ENCODE measurements at places on chromosomes 3 and 15. TPM values are rescaled to one million over a fixed set of nuclear protein-coding genes. Genes with fewer than 3 reads are reported as not detected.

GP9 gene
- not detected for polyA plus RNA-seq

CD86 gene
- polyA plus RNA-seq: 2.8 TPM

TAMM41 gene
- polyA plus RNA-seq: 12.5 TPM

GRCh38 chr15:99477791-99478471, 87.9 kb upstream of the MEF2A start:
- no peak for DNase-seq

DNA sequence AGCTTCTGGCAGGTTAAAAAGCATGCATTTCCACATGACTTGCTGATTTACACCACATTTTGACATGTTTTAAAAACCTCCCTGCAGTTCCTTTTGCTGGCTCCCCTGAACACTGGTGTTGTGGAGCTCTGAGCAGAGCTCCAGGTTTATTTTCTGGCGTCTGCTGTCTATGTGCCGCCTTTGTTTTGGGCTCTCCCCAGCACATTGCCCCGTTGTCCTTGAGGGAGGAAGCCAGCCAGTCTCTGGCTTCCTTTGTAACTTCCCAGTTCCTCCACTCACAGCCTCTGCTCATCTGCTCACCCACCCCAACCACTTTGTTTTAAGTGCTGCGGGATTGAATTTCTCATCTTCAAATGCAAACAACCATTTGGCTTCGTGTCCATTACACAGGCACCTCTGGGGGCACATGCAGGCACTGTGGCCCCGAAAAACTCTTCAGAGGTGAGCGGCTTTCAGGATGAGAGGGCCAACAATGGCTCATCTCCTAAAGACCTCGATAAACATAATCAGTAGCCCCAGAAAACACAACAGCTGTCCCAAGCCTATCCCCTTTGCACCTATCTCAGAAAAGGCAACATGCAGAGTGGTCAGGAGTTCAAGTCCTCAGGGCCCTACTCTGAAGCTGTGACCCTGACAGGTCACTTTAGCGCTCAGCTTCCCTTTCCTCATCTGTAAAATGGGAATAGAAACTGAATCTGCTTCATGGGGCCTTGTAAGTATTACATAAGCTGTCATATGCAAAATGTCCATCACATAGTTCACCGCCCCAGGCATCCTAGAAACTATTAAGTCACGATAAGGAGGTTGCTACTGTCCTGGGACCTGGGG, 1.3 kb upstream of the MEF2A start:
- DNase-seq: peak; percentile 55

DNA sequence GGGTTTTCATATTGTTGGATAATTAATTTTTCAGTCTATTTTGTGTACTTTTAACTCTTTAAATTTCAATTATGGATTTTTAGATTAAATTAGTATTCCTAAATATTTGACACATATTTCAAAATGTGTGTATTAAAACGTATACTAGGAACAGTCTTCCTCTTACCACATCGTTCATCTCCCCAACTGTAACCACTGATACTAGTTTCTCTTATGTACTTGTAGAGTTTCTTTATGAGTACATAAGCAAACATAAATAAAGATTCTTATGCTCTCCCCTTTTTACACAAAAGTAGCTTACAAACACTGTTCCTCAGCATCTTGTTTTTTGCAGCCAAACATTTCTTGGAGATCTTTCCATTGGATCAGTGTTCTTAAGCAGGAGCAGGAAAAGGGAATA, 45.9 kb downstream of the CMSS1 start:
- no peak for DNase-seq

DNA sequence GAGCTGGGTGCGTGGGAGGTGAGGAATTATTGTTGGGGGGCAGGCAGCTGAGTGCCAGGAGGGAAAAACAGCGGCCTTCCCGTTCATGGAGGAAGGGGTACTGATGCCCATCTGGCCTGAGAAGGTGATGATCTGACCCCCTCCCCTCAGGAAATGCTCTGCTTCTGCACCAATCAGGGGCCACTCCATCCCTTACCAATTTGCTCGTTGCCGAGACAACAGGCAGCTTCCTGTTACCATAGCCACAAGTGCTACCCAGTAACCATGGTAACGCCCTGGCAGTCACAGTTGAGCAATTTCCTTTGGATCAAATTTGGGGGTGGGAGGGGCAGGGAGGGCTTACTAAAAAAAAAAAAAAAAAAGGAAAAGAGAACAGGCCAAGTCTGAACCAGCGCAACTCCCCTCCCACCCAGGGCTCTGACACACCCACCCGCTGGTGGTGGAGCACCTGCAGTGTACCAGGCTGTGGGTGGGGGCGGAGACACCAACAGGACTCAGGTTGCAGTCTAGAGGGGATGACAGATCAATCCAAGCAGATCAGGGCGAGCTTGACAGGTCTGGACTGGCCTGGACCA, 13.7 kb downstream of the CELF6 start:
- DNase-seq: no peak

DNA sequence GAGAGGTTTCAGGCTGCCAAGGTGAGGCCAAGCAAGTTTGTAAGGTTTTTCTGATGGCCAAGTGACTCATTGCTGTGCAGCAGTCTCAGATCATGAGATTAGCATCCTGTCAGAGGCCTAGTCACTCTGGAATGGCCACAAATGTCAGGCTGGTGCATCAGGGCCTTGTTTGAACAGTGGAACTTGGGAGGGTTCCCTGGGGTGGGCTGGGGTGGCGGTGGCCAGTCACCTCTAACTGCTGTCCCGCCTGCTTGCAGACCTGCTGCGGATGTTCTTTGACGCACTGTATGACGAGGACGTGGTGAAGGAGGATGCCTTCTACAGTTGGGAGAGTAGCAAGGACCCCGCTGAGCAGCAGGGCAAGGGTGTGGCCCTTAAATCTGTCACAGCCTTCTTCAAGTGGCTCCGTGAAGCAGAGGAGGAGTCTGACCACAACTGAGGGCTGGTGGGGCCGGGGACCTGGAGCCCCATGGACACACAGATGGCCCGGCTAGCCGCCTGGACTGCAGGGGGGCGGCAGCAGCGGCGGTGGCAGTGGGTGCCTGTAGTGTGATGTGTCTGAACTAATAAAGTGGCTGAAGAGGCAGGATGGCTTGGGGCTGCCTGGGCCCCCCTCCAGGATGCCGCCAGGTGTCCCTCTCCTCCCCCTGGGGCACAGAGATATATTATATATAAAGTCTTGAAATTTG, 2.8 kb upstream of the FAM131A start:
- no peak for DNase-seq

ALS2CL gene
- polyA plus RNA-seq: 4.0 TPM

- DNase-seq: no peak
These were observed 14.3 kb downstream of the TGFBR2 start for GRCh38 chr3:30620402-30621360.

DNA sequence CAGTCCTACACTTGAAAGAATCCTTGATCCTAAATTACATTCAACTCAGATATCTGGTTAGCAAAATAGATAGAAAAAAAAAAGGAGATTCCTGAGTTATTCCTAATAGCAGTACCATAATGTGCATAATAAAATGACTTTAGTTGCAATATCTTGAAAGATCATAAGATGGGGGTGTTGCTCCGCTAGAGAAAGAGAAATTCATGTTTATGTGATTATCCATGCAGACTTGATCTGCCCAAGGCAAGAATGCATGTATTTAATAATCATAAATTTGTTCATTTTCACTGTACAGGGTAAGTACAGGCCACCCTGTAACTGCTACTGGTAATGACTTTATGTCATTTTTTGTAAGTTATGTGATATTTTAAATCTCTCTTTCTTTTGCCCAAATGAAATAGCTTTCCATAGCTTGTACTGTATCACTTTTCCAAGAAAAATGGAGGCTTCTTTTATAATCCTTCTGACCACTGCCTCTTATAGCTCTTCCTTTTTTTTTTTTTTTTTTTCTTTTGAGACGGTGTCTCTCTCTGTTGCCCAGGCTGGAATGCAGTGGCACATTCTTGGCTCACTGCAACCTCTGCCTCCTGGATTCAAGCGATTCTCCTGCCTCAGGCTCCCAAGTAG, 84.6 kb downstream of the HCN4 start:
- peak; percentile 26 for DNase-seq

- no peak for DNase-seq
These were observed 1.5 kb upstream of the TCF12 start for GRCh38 chr15:56916825-56917477.

DNA sequence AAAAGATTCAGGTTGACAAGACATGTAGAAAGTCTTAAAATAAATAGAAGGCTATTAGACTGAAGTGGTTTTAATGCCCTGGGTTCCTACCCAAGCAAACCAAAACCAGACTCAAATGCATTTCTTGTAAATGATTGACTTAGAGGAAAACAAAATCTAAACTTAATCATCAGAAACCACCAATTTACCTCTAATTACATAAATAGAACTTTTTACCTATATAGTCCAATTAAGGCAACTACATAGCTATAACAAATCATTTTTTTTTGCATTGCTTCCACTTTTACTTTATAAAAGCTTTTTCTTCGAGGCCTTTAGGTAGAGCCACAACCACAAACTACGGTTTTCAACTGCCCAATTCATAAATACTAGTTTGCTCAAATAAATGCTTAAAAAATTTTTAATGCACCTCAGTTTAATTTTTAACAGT, 231.3 kb upstream of the ARHGEF26 start:
- no peak for DNase-seq

DNA sequence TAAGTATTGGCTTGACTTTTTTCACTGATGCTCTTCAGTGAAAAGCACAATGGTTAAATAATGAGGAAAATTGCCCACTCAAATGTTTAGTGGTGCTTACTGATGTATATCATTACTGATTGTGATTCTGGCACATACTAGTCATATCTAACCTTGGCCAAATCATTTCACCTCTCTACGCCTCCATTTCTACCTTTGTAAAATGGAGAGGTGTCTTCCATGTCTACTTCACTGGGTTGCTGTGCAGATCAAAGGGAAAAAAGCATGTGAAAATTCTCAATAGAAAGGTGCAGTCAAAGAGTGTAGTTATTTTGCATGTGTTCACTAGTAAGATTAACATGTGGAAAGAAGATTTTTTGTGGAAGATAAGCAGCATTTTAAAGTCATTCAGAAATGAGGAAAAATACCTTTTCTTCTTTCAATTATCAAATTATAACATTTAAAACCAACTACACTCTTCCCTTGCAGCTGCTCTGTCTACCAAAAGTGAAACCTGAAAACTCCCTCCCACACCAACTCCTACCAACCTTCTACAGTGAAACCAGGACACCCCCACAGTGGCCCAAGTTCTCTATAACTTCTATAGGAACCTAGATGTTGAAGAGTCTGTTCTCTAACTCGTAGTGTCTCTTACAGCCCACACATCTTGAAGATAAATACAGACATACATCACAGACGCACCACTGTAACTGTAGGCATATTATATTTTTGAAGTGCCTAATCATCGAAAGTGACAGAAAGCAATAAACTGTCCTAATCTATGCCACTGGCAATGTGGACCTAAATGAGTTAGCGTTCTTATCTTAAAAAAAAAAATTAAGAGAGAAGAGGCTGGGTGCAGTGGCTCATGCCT, 1.4 kb downstream of the CD200R1 start:
- DNase-seq: no peak

- peak; percentile 10 for DNase-seq
These were observed 704.2 kb downstream of the EDEM1 start for GRCh38 chr3:5891711-5892110.

- DNase-seq: peak; percentile 73
These were observed 1.2 kb downstream of the TWF2 start for GRCh38 chr3:52237657-52238172.

GRCh38 chr15:66661432-66662096, 40.5 kb upstream of the SMAD6 start:
- DNase-seq: no peak

SOX14 gene
- polyA plus RNA-seq: not detected

Data from muscle of back (tissue), 13 donors.